ENCODE measurements at places on chromosomes 7 and 10.

- no peak for DNase-seq
Measured at GRCh38 chr10:103540722-103541121, 47.2 kb downstream of the NEURL1 start.

- no peak for DNase-seq
Measured at GRCh38 chr10:72263613-72264241, 10.0 kb upstream of the DDIT4 start.

DNA sequence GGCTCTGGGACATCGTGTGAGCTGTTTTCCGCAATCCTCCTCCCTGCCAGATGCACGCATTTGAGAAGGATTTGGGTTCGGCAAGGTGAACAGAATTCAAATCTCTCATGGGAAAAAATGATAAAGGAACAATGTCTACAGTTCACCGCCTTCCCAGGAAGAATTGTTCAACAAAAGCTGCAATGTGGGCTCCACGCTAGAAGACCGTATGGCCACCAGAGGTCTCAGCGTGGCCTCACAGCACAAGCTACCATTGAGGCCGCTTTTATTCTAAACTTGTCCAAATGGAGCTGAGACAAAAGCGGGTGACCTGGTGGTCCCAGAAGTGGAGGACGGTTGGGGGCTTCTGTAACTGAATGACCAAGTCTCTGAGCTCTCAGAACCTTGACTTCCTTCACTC lies 733.1 kb downstream of the PARD3 start:
- no peak for DNase-seq

- no peak for DNase-seq
Measured at GRCh38 chr7:45980973-45981372, 59.9 kb upstream of the IGFBP3 start.

DNA sequence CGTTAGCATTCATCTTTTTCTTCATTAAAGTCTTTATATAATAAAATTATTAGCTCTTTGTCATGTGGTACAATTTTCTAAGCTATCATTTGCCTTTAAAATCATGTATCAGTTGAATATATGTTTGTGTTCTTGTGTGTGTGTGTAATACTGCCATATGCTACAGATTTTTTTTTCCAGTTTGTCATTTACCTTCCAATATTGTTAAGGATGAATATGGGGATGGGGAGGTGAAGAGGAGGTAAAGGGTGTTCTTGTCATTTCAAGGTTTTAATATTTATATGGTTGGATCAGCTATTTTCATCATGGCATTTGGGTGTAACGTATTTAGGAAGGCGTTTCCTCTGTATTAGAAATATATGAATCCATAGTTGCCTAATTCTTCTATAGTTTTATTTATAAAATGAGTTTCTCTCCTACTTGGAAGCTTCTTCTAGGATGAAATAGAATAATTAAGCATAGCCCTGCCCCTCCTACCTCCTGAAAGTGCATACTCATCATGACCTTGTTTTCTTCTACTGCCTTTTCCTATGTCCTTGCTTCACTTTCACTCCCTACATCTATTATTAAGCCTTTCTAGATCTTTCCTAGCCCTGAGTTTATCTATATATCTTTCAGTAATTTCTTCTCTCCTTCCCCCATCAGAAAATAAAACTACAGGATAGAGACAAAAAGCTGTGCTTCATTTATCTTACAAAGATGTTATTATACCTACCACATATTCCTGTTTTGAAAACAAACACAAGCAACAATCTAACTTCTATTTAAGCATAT lies 25.1 kb downstream of the RAB18 start:
- no peak for DNase-seq

- DNase-seq, result no peak
Measured at GRCh38 chr10:101452176-101452575, 98.2 kb downstream of the BTRC start.

DNA sequence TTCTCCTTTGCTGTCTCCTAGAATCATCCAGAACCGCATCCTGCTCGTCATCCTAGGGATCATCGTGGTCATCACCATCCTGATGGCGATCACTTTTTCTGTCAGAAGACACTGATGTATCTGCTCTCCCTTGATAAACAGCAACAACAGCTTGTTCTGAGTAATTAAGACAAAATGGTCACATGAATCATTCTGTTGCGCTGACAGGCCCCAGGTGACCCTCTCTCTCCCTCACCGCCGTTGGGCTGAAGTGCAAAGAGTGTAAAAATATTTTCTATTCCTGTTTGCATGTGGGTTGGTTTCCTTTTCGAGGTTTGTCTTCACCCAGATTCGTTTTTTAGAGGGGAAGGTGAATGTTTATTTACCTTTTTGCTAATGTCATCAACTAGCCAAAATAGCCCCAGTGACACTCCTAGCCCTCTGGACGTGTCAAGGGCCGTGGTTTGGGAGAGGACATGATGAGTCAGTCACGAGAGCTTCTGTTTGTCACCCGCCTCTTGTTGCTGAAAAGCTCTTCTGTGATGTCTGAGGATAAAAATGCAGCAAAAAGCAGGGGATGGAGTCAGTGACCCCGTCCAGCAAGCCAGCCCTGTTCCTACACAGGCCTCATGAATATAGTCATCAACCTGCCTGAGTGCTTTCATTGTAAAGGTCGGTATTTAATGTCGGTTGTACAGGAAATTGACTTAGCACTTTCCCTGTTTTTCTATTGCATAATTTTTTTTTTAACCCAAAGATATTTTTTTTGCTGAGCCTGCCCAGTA lies 134.6 kb upstream of the TCF7L2 start:
- no peak for DNase-seq

DNA sequence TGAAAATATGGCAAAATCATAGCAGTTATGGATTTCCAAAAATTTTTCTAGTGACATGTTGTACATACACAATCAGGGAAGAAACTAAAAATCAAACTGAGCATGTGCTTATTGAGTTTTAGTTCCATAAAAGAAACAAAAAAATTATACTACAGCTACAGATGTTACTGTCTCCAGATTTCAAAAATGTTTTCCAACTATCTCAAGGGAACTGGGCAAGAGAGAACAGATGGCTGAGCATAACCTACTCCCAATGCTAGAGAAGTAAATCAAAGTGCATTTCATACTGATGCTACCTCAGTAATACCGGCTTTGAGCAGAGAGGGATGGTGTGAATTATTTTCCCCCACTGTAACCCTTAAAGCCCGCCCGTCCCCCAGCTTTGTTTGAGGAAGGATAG lies 40.7 kb upstream of the KMT2C start:
- DNase-seq, result no peak

DNA sequence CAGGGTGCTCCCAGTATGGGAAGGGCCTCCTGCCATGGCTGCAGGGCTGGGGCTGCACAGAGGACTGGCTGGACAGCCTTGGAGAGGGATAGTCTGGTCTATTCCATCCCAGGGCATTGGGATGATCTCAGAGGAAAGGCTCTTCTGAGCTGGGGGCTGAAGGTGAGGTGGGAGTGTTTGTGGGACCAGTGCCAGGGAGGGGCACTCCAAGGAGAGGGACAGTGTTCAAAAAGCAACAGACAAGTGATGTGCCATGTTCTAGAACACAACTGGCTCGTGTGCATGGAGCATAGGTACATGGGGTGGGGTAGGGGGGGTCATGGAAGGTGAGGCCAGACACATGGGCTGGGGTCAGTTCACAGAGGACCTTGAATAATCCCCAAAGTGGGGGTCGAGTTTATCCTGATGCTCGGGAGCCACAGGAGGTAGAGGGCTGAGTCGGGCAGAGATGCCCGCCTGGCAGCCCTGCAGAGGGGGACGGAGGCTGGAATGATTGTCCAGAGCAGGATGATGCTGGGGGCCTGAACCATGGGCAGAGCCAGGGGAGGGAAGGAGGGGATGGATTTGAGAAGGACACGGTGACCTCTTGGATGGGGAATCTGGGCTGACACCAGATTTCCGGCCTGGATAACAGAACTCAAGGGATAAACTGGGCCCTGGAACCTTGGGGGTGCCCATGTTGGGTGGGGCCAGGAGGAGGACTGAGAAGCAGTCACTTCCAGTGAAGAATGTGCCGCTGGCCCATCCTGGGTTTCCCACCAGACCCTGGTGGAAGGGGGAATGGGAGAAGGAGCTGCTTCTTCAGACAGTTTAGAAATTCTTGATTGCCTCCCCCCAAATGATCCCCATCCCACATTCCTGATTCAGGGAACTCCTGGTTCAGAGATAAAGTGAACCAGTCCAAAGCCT lies 50.4 kb downstream of the NEURL1 start:
- no peak for DNase-seq

- DNase-seq, result no peak
Measured at GRCh38 chr10:88851706-88852105, at the start of gene ANKRD22. Gene ANKRD22, minus strand, starts transcription at chr10:88851844. Its CDS starts 237 bp downstream, at chr10:88851607.

DNA sequence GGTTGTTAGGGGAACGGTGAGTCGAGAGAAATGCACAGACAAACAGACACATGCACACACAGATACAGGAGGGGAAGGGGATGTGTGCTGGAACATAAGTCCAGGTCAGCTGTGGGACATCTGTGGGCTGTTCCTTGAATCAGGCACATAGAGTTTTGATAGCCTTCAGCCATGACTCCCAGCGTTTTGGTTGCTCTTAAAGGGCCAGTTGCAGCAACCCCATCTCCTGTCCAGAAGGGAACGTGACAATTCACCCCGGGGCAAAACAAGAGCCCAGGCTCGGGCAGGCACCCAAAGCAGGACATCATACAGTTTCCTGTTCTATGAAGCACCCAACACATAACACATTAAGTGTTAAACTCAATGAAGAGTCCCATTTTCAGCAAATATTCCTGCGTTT lies 9.6 kb downstream of the INSYN2A start:
- DNase-seq, result no peak

DNA sequence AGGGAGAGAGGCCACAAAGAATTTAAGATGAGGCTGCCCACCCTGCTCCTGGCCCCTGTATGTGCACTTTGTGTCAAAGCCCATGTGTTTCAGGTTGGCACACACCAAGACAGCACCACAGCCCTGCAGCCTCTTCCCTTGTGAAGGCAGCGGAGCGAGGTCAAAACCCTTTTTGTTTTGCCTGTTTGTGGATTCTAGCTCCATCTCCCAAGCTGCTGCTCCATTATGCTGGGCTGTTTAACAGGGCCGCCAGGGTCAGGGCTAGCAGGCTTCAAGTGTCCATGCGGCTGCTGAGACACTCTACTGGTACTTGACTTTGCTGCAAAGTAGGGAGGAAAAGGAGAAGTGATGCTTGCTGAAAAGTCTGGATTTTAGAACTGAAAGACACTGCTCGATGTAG lies 142.3 kb upstream of the EFCAB10 start:
- DNase-seq, result no peak

- no peak for DNase-seq
Measured at GRCh38 chr10:57673446-57673960, 594.2 kb downstream of the IPMK start.

DNA sequence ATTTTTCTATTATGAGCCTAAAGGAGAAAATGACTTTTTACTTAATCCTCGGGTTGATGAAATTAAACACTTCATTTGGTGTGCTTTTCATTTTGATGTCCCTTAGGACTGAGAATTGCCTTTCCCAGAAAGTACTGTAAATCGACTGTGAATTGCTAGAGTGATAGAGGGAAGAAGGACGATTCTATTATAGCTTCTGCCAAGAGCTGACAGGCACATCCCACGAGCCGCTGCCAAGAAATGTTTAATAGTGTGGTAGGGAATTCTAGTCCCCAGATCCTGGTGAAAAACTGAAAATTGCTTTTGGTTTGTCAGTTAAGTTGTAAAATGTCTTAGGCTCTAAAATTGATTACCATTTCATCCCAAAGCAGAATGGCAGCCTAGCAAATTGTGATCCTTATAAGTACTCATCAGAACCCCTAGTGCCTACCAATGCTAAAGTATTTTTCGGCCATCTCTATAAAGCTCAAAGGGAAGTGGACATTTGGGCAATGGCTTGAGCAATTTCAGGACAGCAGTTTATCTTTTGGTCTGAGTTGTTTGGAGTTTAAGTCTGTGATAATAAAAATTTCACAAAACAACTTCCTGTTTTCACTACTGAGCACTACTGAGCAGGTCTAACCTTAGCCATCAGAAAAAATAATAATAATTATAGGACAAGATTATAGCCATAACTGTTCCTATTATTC lies 44.6 kb upstream of the HYCC1 start:
- no peak for DNase-seq

GRCh38 chr7:162632-163297 lies 29.6 kb upstream of the FAM20C start:
- no peak for DNase-seq

- DNase-seq, result no peak
Measured at GRCh38 chr10:123391275-123392028, 237.2 kb downstream of the BUB3 start.

DNA sequence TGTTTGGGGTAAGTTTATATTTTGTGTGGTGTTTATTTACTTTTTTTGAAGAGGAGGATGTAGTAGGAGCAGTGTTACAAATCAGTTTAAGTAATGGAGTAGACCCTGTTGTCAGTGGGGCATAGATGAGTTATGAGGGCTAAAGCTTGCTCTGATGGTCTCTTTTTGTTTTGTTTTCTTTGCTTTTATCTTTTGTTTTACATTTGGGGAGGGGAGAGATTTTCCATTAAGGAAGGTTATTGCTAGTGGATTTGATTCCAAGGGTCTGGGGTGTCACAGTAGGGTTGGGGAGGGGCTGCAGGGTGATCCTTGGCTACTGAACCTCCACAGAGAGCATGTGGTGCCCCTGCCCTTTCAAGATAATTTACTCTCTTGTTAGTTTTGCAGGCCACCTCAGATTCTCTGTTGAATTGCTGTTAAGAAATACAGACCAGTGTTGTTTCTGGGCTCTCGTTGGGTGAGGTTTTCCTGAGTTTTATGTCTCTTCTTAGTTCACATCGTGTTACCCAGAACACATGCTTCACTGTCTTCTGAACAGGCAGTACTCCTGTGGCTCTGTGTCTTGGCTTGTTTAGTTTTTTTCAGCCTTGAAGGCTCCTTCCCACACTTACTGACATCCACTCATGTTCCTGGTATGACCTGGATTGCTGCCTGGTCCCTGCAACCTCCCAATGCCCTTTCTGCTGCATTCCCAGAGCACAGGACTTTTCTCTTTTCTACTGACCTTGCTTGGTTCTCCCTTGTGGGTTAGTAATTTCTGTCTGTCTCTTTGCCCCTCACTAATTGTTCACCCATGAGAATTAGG lies 4.2 kb downstream of the KIFBP start:
- no peak for DNase-seq

DNA sequence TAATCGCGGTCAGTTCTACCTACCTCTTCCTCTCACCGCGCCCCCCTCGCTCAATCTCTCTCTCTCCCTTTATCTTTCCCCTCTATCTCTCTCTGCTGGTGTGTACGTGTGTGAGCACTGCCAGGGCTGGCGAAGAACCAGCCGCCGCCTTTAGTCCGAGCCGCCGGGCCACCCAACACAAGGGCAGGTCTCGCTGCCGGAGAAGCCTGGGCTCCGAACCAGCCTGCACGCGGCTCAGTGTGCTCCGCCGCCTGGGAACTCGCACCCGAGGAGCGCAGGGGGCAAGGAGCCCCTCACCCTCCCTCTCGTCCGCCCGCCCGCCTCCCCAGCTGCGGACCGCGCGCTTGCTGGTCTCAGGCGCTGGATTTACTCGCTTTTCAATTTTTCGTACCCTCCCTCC lies 1.7 kb downstream of the NXPH1 start:
- no peak for DNase-seq

GRCh38 chr10:96289218-96289910 lies 14.9 kb upstream of the DNTT start:
- DNase-seq, result no peak

- DNase-seq, result no peak
Measured at GRCh38 chr7:157150882-157151281, 12.2 kb downstream of the UBE3C start.

- no peak for DNase-seq
Measured at GRCh38 chr10:67011981-67012380, 86.1 kb downstream of the LRRTM3 start.

GRCh38 chr10:48671914-48672595 lies 12.6 kb upstream of the WDFY4 start:
- no peak for DNase-seq

Measured in activated CD4-positive, alpha-beta T cell treated with anti-CD3 and anti-CD28 coated beads for 48 hours (primary cell).